H1 (cell line): ENCODE measurements at places on chromosomes 3 and 15. TPM values are rescaled to one million over a fixed set of nuclear protein-coding genes. Genes with fewer than 3 reads are reported as not detected.

DNA sequence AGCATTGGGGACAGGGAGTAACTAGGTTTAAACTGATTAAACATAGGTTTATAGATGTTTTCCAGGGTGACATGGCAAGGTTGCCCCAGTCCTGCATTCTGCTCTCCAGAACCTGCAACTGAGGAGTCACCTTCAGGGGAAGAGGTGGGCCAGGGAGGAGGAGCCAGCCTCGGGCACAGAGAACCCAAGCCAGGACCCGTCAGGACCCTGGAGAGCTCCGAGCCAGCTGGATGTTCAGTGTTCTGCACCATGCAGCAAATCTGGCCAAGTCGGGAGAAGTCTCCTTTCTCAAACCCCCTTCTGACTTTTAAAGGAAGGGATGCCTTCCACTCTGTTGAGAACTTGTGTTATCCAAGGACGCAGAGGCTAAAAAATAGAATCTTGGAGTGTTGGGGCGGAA is 62.1 kb upstream of the SLC6A11 start:
- DNase-seq: peak; percentile 94

DNA sequence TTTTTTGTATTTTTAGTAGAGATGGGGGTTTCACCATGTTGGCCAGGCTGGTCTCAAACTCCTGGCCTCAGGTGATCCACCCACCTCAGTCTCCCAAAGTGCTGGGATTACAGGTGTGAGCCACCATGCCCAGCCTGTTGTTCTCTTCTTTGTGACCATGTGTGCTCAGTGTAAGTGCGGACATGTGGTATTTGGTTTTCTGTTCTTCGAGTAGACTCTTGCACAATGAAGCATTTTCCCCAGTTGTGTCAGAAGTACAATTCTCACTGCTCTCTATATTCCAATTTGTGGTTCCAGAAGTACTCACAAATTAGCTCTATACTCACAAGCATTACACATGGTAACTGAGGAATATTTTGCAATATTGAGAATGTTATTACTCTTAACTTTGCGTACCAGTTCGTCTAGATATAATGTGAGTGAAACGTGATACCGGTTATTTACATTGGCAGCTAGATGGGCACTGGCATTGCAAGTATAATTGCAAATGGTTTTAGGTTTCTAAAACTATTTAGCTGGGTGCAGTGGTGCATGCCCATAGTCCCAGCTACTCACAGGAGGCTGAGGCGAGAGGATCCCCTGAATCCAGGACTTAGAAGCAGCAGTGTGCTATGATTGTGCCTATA is 34.2 kb upstream of the MTMR14 start:
- DNase-seq: no peak

DNA sequence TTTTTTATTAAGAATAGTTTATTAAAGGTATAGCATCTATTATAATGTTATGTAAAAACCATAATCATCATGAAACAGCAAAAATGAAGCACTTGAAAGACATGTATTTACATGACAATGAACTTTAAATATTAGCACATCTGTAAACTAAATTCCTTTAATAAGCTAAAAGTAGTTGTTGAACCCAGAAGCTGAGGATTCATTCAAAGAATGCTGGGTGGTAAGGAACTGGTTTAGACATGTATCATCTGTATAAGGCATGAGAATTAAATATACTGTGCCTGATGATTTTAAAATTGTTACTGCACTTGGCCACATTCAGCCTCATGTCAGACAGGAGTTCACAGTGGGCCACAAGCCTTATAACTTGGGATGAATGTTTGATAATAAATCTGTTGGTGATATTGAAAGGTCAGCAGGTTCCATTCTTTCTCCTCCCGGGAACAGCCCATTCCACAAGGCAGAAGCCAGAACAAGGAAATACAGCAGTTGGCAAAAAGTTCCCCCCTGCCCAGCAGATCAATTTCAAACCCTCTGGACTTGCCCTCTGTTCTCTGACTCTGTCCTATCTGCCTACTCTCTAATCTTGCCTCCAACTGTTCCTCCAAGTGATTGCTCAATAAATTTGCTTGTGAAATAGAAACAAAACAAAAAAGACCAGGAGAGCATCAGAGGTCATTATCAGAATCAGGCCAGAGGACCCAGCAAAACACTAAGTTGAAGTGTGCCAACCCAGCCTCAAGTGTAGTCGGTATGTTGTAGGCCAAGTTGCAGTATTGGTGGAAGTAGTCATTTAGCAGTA is 49.8 kb upstream of the TEX264 start:
- DNase-seq: no peak

CFAP91 gene
- 3.8 and 5.4 TPM in 2 replicates for total RNA-seq

DNA sequence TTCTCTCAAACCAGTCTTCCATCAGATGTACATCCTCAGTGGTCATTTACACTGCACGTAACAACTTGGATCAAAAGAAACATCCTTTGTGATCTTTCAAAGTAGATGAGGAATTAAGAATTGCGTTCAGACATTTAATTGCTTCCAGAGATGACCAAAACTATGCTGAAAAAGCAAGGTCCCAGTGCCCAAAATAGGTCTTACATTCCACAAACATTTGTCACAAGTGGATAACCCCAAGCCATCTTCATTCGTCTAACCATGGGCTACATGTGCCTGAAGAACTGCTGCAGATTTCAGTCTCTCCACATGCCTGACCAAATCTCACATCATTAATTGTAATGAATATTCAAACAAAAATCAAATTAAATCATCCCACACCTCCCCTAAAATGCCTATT is 273.6 kb downstream of the SHOX2 start:
- DNase-seq: no peak

FRMD4B gene
- total RNA-seq: 5.4 and 7.2 TPM in 2 replicates

GRCh38 chr15:41043276-41043951 is 72.7 kb downstream of the INO80 start:
- DNase-seq: no peak

DNA sequence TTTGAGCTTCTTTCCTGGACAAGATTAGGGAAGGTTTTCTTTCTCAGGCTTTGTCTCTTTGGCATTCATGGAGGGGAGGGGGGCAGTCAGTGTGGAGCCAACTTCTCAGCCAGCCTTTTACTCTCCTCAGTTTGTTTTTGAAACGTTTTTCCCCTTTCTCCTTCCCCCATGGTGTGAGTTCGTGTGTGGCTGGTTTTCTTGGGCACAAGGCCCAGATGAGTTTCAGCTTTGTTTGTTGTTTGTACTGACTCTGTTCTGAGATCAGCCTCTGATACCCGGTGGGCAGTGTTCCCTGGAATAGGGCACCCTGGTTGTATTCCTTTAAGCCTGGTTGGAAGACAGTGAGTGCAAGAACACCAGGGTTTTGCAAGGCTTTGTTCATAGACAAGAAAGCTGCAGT is 168.2 kb upstream of the RARB start:
- no peak for DNase-seq

GRCh38 chr3:12464181-12464580 is 20.1 kb upstream of the TSEN2 start:
- no peak for DNase-seq

MESP2 gene
- 0.35 and 0.38 TPM in 2 replicates for total RNA-seq

SEMA4B gene
- total RNA-seq: 42.7 and 43.6 TPM in 2 replicates

DNA sequence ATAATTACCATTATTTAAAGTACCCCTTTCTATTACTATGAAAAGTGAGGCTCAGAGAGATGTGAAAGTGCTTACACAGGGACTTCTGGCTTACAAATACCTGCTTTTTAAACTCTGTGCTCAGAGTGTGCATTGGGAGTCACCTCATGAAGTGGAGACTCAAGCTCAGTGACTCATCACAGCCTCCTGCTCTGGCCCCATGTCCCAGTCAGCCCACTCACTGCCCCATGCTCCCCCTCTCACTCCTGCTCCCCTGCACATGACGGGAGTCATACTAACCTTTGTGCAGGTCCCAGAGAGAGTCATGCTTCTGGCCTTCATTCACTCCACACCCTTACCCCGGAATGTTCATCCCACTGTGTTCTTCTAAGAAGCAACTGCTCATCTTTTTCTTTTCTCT is 20.2 kb downstream of the CCR1 start:
- DNase-seq: no peak

P2RY13 gene
- total RNA-seq: not detected in 2 replicates

DNA sequence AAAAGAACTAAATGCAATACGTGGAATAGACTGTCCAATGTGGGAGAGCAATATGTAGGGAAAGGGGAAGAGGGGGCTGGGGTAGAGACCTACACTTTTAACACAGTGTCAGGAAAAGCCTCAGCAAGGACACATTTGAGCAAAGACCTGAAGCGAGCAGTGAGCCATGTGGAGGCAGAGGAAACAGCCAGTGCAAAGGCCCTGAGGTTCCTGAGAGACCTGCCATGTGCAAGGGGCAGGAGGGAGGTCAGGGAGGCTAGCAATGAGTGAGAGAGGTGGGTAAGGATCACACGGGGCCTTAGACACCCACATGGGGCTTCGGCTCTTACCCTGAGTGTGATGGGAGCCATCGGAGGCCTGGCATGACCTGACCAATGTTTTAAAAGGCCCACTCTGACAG is 181.0 kb downstream of the RAB11A start:
- DNase-seq: no peak

DNA sequence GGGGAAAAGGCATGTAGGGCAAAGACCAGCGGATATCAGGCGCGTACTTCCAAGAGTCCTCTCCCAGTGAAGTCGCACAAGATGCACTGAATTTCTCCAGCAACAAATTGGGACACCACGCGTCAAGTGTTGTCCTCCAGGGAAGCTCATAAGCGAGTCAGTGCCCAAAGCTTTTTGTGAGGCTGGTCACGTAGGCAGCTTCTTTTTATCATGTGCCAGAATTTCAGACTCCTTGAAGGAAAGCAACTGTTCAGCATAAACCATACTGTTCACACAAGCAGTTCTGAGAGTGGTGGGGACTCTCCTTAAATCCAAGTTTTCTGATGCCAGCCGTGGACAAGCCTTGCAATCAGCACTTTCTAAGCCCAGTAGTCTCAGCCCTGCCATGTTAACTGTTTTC is 10.1 kb upstream of the FSTL1 start:
- no peak for DNase-seq

GRCh38 chr3:118932822-118933558 is 101.7 kb downstream of the IGSF11 start:
- DNase-seq: no peak

- DNase-seq: no peak
Measured at GRCh38 chr3:158159714-158160113, 49.8 kb downstream of the RSRC1 start.

INSYN1 gene
- total RNA-seq: 10.2 and 13.1 TPM in 2 replicates

DNA sequence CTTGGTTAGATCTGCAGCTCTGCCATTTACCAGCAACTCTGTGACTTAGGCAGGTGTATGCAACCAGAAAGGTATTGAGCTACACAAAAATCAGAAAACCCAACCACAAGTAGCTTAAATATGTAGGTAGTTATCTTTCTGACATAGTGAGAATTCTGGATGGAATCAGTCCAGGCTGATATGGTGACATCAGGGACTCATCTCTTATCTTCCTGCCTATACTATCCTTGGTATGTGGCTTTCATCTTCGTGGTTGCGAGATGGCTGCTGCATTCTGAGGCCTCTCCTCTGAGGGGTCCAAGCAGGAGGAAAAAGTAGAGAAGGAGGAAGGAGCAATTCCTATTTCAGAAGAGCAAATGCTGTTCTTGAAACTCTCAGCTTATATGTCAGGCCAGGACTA is 40.0 kb downstream of the CTDSPL start:
- DNase-seq: no peak

GRCh38 chr3:110708156-110708555 is 363.5 kb upstream of the NECTIN3 start:
- DNase-seq: no peak

DNA sequence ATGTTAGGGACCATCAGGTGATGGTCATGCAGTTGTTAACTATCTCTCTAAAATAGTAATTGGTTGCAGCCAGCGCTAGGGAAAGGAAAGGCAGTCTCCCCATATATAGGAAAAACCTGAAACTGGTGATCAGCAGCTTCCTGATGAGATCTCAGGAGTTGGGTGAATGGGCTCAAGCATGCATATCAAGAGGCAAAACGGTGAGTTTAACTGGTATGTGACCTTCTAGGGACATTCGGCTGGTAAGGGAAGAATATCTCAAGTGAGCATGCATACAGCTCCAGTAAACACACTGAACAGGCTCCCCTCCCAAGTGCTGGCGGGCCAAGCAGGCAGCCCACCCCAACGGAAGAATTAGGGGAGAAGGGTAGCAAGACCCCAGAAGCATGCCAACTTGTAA is 49.3 kb upstream of the ROBO2 start:
- no peak for DNase-seq

SLC22A13 gene
- 0.41 and 0.54 TPM in 2 replicates for total RNA-seq

DNA sequence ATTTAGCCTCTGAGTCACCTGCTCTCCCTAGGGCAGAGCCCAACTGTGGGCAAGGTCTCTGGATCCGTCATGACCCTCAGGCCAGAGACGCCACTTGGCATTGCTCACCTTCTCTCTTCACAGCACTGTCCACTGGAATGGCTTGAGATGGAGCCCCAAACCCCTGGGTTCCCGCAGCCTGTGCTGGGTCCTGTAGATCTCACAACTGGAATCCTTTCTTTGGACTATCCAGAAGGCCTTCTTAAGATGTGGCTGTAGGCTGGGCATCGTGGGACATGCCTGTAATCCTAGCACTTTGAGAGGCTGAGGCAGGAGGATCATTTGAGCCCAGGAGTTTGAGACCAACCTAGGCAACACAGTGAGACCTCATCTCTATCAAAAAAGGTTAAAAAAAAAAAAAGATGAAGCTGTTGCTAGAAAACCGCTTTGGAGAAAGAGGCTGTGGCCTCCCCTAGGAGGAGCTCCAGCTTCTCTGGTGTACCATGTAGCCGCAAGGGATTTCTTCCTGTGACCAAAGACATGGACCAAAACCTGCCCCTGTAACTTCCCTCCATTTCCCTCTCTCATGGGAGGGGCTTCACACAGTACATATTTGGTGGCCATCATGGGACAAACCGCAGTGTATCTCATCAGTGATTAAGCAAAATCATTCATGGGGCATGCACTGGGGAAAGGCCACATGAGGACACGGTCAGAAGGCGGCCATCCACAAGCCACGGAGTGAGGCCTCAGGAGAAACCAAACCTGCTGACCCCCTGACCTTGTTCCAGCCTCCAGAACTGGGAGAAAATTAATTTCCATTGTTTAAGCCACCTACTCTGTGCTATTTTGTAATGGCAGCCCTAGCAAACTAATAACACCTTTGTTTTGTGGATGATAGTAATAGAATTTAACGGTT is 23.3 kb upstream of the BUB1B start:
- DNase-seq: no peak

GOLGA8S gene
- total RNA-seq: 0.11 and 0.17 TPM in 2 replicates

- no peak for DNase-seq
Measured at GRCh38 chr15:87732976-87733375, 523.6 kb downstream of the NTRK3 start.

STARD9 gene
- 6.0 and 7.0 TPM in 2 replicates for total RNA-seq

DNA sequence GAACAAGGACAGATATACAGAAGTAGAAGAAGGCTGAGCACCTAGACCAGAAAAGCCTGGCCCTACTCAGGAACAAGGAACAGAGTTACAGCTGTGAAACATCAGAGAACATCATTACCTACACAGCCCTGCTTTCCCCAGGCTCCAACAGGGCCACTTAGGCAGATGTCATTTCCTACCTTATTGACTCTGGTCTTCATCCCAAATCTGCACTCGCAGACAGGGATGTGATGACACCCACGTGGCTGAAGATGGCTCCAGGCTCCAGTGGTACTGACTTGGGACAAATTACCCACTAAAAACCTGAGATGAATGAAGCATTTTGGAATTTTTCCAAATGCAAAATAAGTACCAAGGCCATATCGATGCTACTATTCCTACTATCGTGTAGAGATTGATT is 18.0 kb upstream of the SSUH2 start:
- no peak for DNase-seq
